Parietal lobe (tissue), 2 donors: ENCODE measurements at places on chromosomes 12 and 14. TPM values are rescaled to one million over a fixed set of nuclear protein-coding genes. Genes with fewer than 3 reads are reported as not detected.

The CCDC175 gene
- total RNA-seq, result 3.4 TPM

The CLEC6A gene
- total RNA-seq, result not detected

The GLIPR1L1 gene
- total RNA-seq, result not detected

The C12orf54 gene
- total RNA-seq, result not detected

The KCNC2 gene
- total RNA-seq, result 19.7 TPM

The SLC25A21 gene
- 1.9 TPM for total RNA-seq

The TMEM30B gene
- total RNA-seq, result under 0.01 TPM

The CPNE6 gene
- total RNA-seq, result 27.2 TPM

The KLRC4 gene
- not detected for total RNA-seq

The PRKCH gene
- total RNA-seq, result 5.3 TPM

The DHH gene
- total RNA-seq, result 0.31 TPM

The APPL2 gene
- total RNA-seq, result 94.2 TPM

The CD4 gene
- total RNA-seq, result 1.9 TPM

The LRRK2 gene
- total RNA-seq, result 11.6 TPM

The WNT1 gene
- total RNA-seq, result not detected

The PPP2R5C gene
- total RNA-seq, result 165 TPM

The PSEN1 gene
- 85.8 TPM for total RNA-seq

The VDR gene
- total RNA-seq, result not detected

The BICD1 gene
- total RNA-seq, result 146 TPM

The SART3 gene
- total RNA-seq, result 129 TPM

The NOVA1 gene
- total RNA-seq, result 107 TPM

The LRTM2 gene
- total RNA-seq, result 8.1 TPM

The SERPINA12 gene
- total RNA-seq, result not detected

The ANO2 gene
- total RNA-seq, result 4.4 TPM

The FOXG1 gene
- total RNA-seq, result 80.4 TPM

The NOS1 gene
- total RNA-seq, result 4.4 TPM

The GXYLT1 gene
- 17.8 TPM for total RNA-seq

The BTBD6 gene
- total RNA-seq, result 49.5 TPM

The CCDC91 gene
- 76.4 TPM for total RNA-seq

The SIX4 gene
- total RNA-seq, result 0.31 TPM

The SMIM41 gene
- total RNA-seq, result not detected

The GPX2 gene
- total RNA-seq, result not detected

The LRRC10 gene
- total RNA-seq, result not detected

The RASAL1 gene
- total RNA-seq, result 2.8 TPM

The KLHL33 gene
- total RNA-seq, result under 0.01 TPM

The TESPA1 gene
- total RNA-seq, result not detected

The NANOG gene
- under 0.01 TPM for total RNA-seq

The PTGDR gene
- total RNA-seq, result not detected

The SERPINA9 gene
- total RNA-seq, result not detected

The HOXC4 gene
- not detected for total RNA-seq

The GPD1 gene
- total RNA-seq, result 23.8 TPM

The CDC42BPB gene
- 142 TPM for total RNA-seq

The ITGB7 gene
- not detected for total RNA-seq

The NFE2 gene
- 0.63 TPM for total RNA-seq

The LALBA gene
- total RNA-seq, result not detected

The SERPINA1 gene
- total RNA-seq, result 1.9 TPM

The PRB2 gene
- total RNA-seq, result not detected

The TTC6 gene
- total RNA-seq, result 0.63 TPM

The EGLN3 gene
- 8.5 TPM for total RNA-seq

The CCDC197 gene
- total RNA-seq, result not detected

The MANSC4 gene
- total RNA-seq, result 0.63 TPM

The TRPV4 gene
- 0.31 TPM for total RNA-seq

The TRMT61A gene
- 9.4 TPM for total RNA-seq

The SALL2 gene
- 14.4 TPM for total RNA-seq
